ENCODE measurements at places on chromosomes 3 and 15. TPM values are rescaled to one million over a fixed set of nuclear protein-coding genes. Genes with fewer than 3 reads are reported as not detected.

Gene CNTN4
- 17.3 TPM for total RNA-seq

Gene TNFAIP8L3
- total RNA-seq = 3.3 TPM

Gene PARP16
- total RNA-seq = 23.1 TPM

Gene CCR5
- 0.66 TPM for total RNA-seq

Gene CSTA
- not detected for total RNA-seq

Gene BNC1
- not detected for total RNA-seq

Gene CCR8
- total RNA-seq = not detected

DNA sequence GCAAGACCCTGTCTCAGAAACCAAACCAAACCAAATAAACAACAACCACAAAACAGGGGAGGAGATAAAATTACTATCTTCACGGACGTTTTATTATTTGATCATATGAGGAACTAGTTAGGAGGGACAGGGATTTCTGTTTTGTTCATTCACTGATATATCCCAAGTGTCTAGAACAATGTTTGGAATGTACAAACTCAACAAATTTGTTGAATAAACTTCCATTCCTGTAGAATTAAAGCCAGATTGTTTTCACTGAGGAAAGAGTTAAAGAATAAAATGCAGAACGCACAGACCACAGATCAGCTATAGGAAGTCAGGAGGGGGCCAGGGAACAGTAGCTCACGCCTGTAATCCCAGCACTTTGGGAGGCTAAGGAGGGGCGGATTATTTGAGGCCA, 6.5 kb upstream of the STRC start:
- no peak for DNase-seq

Gene EXD1
- not detected for total RNA-seq

DNA sequence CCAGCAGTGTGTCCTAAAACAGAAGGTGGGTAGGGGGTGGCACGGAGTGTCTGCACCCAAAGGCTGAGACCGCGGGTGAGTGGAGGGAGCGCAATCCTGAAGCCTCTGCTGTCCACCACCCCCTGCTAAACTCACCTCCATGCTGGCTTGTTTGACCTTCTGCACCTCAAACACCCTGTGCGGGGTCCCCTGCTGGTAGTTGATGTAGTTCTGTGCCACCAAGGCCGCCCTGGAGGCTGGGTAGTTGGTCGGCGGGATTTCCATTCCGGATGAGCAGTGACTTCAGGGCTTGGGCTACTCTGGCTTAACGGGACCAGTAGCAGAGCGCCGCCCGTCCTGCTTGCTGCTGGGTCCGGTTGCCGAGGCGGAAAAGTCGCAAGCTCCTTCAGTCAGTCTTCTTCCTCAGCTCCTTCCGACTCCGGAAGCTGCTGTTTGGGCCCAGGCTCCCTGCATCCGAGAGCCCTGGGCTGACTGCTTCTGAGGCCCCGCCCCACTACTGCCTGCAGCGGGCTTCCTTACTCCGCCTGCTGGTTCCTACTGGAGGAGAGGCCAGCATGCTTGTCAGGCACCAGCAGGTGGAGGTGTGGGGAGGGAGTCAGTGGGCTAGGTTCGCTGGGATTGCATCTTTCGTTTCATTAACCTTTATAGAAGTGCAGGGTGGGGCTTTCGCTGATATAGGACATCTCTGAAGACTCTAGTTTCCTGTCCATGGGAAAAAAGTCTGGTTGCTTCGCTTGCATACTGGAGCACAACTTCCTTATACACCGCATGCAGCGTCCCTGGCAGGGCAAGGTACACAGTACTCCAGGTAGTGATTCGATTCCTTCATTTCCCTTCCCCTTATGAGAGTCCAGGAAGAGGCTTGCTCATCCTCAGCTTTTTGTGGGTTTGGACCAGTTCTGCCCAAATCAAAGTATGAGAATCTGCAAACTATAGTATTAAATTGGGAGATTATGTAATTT, at the start of gene LXN:
LXN (minus strand) TSS at position 434 of the 962 bp plus-strand sequence; CDS start at position 264, 170 bp downstream.
- DNase-seq = peak; percentile 93

DNA sequence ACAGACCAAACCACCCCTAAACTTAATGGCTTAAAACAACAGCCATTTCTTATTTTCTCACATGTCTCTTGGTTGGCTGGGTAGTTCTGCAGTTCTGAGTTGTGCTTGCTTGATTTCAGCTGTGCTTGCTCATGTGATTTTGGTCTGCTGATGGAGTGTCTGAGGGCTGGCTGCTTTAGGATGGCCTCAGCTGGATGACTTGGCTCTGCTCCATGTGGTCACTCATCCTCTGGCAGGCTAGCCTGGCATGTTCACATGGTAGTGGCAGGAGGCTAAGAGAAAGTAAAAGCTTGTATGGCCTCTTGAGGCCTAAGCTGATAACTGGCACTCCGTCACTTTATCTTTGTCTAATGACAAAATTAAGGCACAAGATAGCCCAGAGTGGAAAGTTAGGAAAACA, 4.1 kb downstream of the SV2B start:
- DNase-seq = peak; percentile 50

GRCh38 chr3:48436477-48436787, 3.5 kb downstream of the CCDC51 start:
- no peak for DNase-seq

DNA sequence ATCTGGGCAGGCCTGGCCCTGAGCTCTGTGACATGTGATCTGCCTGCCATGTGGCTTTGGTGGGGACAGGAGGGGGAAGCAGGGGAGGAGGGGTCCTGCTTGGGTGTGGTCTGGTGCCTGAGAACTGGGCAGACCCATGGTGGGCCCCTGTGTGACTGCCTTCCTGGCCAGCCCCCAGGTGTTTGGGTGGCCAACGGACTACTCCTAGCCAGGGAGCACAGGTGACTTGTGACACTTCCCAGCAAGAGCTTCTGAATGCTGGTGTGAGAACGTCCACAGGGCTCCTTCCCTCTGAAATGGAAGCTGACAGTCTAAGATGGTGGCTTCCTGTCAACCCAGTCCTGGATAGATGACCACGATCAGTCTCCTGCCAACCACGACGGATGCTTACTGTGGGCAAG, 136.1 kb upstream of the MEF2A start:
- no peak for DNase-seq

Gene ABHD17C
- total RNA-seq = 74.6 TPM

- peak; percentile 66 for DNase-seq
Observed at GRCh38 chr3:71584394-71585011, 975 bp upstream of the FOXP1 start.

- no peak for DNase-seq
Observed at GRCh38 chr3:42425736-42426407, 15.5 kb upstream of the LYZL4 start.

Gene GOLGA6A
- not detected for total RNA-seq
